ENCODE measurements at places on chromosomes 13 and 19. TPM values are rescaled to one million over a fixed set of nuclear protein-coding genes. Genes with fewer than 3 reads are reported as not detected.

DNA sequence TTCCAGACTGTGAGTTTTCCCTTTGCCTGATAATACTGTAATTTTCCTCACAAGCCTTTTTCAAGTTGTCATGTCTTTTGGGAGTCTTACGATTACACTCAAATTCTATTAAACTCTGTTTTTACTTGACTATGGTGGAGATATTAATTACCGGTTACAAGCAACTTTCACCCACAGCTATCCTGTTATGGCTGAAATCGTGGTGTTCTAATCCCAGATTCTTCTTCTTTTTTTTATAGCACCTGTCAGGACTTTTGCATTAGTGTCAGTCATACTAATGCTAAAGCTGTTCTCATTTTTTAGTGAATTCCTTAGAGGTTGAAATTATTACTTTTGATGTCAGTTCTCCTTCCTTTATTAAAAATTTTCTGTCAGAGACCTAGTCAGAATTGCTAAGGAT, 187.8 kb upstream of the CSNK1A1L start:
- H3K27me3 ChIP-seq = no peaks in the 10 kb centered on the region
- no peak for DNase-seq
- H3K4me1 ChIP-seq = peaks cover 8% of the 10 kb centered on the region

GRCh38 chr19:35005256-35005977, 5.3 kb downstream of the GRAMD1A start:
- DNase-seq = no peak
- H3K27ac ChIP-seq = no peak overlapping the region
- H3K4me1 ChIP-seq = peaks cover 34% of the 10 kb centered on the region

DNA sequence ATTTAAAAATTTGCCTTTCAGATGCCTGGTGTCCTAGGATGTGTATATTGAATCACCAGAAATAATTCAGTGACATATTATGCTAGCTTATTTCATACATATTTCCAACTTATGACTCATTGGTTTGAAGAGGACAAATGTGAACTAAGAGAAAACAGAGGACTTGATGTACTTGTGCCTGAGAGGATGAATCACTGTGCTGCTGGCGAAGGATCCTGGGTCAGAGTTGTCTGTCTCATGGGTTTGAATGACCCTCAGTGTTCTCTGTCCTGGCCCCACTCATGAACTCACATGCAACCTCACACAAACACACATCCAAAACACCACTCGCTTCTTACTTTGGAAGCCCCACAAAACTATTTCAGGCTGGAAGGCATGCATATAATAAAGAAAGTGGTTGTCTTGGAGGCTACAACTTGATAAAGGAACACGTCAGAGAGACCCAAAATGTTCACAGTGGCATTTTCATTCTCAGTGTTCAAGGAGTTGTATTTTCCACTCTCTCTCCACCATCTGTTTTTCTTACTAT, 129.0 kb upstream of the SPRY2 start:
- peak overlapping the region; percentile 85 for H3K27ac ChIP-seq
- no peak overlapping the region for H3K4me3 ChIP-seq
- H3K4me1 ChIP-seq = peaks cover 20% of the 10 kb centered on the region
- no peaks in the 10 kb centered on the region for H3K36me3 ChIP-seq

- peaks cover 30% of the 10 kb centered on the region for H3K4me1 ChIP-seq
- DNase-seq = no peak
- peak overlapping the region; percentile 86 for H3K27ac ChIP-seq
- H3K27me3 ChIP-seq = no peaks in the 10 kb centered on the region
- H3K4me3 ChIP-seq = no peak overlapping the region
Measured at GRCh38 chr13:51739027-51739764, 64.8 kb downstream of the DHRS12 start.

DNA sequence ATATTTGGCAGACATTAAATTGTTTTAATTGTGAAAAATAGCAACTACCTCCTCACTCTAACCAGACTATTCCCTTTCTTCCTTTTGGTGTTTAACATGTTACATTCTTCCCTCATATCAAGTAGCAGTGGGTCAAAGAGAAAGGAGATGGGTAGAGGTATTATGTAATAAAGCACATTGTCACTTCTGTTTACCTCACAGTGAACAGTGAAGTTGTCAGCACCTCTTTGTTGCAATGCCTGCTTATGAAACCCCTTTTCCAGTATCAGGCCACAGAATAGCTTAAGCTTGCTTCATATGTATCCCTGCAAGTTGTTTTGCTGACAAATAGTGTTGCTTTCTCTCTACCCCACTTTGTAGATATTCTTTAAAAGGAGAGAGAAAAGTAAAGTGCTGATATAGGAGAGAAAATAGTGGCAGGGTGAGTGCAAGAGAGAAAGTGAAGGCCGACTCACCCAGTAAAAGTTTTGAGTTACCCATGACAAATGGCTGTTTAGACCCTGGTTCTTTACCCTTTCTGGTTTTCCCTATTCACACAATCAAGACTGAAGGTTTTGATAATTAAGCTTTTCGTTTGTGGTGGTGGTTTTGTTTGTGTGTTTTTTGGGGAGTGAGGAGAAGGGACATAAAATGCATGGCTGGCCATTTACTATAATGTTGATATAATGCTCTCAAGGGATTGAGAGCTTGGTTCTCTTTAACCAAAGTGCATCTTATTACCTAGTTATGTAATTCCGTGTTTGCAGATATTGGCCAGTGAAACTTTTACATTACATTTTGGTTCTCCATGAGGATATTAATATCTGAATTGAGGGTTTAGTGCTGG, 3.7 kb downstream of the ITM2B start:
- H3K4me1 ChIP-seq = peaks cover 73% of the 10 kb centered on the region
- H3K36me3 ChIP-seq = peaks cover 11% of the 10 kb centered on the region
- peak overlapping the region; percentile 100 for H3K27ac ChIP-seq

Gene PSG2
- total RNA-seq = not detected

GRCh38 chr13:46053162-46054012, 841 bp upstream of the ZC3H13 start:
- H3K27me3 ChIP-seq = peaks cover 5% of the 10 kb centered on the region
- H3K4me1 ChIP-seq = peaks cover 35% of the 10 kb centered on the region
- no peak for DNase-seq
- peak overlapping the region; percentile 89 for H3K4me3 ChIP-seq
- peak overlapping the region; percentile 93 for H3K27ac ChIP-seq

DNA sequence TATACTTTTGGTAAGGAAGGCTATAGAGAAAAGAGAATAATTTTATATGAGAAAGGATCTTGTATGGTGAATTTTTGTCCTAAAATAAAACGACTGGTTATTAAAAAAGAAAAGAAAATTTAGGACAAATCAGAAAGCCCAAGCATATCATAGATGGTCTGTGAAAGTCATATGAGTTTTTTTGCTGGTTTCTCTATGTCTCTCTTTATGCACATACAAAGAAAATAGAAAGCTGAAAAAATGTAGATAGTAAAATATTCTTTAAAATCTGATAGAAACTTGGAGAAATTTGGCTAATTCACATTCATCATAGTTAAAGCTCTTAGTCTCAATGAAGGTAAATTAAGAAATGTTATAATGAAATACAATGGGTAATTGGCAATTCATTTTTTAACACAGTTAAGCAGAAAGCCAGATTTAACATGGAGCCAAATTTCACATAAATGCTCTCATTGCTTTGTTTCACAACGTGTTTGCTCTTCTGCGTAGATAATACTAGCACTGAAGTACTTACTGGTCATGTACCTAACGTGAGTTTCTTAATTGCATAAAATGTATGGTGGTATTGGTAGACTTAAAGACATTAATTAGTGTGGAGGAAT, 621.5 kb upstream of the ATXN8OS start:
- H3K4me1 ChIP-seq = no peaks in the 10 kb centered on the region
- no peak overlapping the region for H3K4me3 ChIP-seq
- H3K27ac ChIP-seq = no peak overlapping the region
- no peak for DNase-seq
- no peaks in the 10 kb centered on the region for H3K36me3 ChIP-seq

Data from suprapubic skin (tissue), 4 donors.